Activated CD8-positive, alpha-beta memory T cell treated with anti-CD3 and anti-CD28 coated beads for 4 hours (primary cell): ENCODE measurements at places on chromosomes 6 and 20.
A peak's percentile ranks its signal among the peaks of the same experiment; 100 is the strongest.

GRCh38 chr6:107075951-107076381, 39.3 kb downstream of the BEND3 start:
- no peak for DNase-seq

DNA sequence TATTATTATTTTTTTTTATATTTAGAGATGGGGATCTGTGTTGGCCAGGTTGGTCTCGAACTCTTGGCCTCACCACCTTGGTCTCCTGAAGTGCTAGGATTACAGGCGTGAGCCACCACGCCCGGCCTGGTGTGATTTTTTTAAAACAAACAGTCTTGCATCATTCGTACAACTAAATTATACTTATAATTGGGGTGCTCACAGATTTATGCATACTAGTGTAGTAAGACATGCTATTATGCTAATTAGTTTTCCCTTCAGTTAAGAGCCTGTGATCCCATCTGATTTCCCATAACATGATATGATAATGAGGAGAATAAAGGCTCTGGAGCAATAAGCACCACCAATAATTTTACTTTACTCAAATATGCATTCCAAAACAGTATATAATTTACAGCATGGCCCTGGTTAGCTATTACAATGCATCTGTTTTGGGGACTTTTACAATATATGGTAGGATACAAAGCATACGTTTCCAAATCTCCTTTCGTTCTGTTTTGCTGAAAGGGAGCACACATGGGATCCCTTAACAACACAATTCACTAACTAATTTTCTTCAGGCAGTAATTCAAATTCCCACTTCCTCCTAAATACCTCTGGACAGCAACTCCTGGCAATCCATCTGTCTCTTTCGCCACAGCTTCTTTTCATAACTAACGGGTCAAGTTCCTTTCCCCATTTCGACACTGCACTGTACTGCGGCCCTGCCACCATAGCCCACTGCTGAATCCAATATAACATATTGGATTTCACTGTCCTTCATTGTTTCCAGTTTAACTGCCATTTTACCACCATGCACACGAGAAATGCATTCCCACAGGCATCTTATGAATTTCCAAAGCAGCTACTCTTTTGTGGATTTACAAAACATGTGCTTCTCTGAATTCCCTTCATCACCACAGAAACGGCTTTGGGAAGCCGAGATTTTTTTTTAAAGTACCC, 1.7 kb downstream of the NUDT3 start:
- DNase-seq: no peak

- DNase-seq: no peak
These were observed 5.5 kb downstream of the POU3F2 start for GRCh38 chr6:98839781-98840361.

GRCh38 chr6:130966344-130966980, 96.6 kb downstream of the EPB41L2 start:
- no peak for DNase-seq

- DNase-seq: no peak
These were observed 20.3 kb downstream of the ENPP1 start for GRCh38 chr6:131828080-131828479.

DNA sequence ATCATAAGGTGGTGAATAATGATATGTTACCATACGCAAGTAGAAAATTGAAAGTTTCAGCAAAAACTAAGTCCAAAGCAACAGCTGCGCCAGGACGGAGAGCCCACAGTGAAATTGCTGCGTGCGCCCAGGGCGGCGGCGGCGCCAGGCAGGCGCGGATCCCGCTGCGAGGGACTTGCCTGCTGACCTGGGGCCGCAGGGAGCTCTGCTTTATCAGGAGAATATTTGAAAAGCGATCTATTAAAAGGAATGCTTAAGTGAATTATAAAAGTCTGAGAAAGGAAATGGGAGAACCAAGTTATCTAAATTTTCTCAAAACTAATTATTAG, 85.4 kb downstream of the THBS2 start:
- no peak for DNase-seq

- DNase-seq: no peak
These were observed 3.1 kb downstream of the SNPH start for GRCh38 chr20:1269235-1269634.

GRCh38 chr6:84123186-84123585, 89.6 kb downstream of the MRAP2 start:
- DNase-seq: no peak

DNA sequence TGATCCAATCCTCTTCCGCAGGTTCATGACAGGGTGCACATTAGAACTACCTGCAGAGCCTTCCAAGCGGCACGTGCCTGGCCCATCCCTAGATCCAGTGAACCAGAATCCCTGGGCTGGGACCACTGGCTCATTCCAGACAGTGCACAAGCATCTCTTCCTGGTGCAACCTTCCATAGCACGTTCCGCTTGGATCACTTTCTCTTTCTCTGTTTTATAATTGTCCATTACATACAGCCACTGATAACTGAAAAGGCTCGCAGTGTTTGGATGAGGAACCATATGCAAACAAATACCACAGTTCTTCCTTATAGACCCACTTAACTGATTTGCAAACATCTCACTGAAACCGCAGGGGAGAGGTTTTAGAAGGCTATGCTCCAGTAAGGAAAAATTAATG, 59.6 kb upstream of the DDR1 start:
- DNase-seq: no peak

DNA sequence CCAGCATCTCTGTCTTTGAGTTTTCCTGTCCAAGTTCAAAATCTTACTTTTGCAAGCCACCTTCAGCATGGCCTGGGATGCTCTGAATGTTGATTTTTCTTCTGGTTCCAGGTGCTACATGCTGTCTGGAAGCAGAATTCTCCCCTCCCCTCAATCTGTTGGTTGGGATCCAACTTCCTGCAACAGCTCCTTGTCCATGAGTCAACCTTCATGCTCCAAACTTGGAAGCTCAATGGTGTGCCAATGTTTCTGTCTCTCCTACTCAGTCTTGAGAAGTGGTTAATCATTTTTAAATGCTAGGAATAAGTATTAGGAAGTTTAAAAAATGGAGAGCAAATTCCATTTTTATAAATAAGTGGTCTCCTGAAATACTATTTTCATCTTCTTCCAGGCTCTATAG, 33.2 kb upstream of the PLEKHG1 start:
- no peak for DNase-seq

- no peak for DNase-seq
These were observed 18.4 kb downstream of the TTK start for GRCh38 chr6:80022803-80023202.

- no peak for DNase-seq
These were observed 2.1 kb downstream of the MDN1 start for GRCh38 chr6:89817481-89817880.

GRCh38 chr6:54617730-54618129, 228.8 kb upstream of the FAM83B start:
- no peak for DNase-seq

DNA sequence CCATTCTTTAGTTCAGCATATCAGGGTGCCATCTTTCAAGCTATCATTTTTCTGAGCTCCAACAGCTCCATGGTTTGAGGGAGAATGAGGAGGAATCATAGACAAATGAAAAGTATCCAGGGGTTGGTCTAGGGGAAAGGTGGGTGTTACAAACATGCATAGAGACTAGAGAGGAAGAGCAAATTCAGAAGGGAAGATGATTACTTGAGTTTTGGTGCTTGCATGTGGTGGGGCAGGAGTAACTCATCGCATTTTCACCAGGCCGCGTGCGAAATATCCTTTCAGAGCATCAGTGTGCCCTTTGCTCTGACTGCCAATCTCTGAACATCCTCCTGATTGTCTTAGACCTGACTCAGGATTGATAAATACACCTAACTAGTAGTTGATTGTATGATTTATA, 7.7 kb upstream of the BICRAL start:
- no peak for DNase-seq

DNA sequence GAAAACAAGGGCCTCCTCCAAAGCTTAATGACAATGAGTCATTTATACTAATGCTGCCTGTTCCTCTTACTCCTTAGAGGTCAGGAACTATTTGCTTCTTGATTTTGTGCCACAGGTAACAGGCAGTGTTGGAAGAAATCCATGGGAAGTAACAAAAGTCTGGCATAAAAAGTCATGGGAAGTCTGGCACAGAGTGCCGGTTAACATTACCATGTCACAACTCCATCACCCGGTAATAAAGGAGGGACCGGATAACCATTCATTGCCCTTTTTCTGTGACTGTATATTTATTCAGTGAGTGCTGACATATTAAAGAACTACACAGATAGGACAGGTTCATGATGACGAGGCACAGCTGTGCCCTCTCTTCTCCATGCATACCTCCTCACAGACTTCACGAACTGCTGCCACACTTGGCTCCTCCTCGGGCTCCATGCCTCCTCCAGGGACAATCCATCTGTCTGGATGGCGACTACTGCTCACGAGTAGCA, 50.9 kb downstream of the NUDT3 start:
- DNase-seq: no peak

GRCh38 chr6:146481527-146481926, 62.1 kb upstream of the RAB32 start:
- DNase-seq: no peak

DNA sequence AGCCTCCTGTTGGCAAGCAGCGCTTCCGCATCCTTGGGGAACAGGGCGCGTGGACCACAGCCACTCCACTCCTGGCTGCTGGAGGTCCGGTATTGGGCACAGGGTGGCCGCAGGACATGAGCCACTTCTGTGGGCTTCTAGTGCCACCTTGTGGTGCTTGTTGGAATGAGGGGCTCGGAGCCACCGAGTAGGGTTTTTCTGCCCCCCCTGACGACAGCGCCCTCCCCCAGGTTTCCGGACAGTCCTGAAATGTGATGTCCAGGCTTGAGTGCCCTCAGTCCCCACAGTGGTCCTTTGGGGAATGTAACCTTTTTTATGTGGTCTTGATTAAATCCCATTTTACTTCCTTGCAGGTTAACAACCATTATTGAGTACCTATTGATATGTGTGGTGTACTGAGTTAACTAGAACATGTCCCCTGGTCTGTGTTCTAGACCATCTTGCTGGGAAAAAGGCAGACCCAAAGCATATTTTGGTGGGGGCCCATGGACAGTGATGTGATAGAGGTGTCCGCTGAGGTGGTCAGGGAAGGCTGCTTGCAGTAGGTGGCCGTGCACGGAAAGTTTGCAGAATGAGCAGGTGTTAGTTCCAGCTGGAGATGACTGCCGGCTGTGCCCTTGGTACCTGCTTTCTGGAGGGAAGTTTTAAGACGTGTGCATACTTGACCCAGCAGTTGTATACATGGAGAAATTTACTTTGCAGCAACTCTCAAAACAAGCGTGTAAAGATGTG, 70.0 kb downstream of the PTPN1 start:
- peak; percentile 16 for DNase-seq
